ENCODE measurements at places on chromosomes 3 and 15.

DNA sequence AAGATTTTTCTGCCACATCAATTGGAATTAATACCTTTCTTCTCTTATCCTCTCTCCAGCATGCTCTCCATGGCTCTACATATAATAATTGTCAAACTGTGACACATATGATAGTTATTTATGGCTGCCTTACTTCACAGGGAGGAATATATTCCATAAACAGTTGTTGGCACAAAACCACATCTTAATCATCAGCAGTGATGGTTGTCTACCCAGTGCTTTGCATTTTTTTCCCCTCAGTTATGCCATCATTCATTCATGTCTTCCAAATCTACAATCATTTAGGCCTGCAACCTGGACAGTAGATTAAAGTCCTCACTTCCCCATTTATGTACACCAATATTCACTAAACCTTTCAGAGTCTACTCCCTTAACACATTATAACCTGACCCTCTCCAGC, 107.7 kb downstream of the THRB start:
- DNase-seq = no peak

GRCh38 chr3:124113485-124113884, 121.6 kb upstream of the ROPN1 start:
- DNase-seq = no peak

- DNase-seq = no peak
Measured at GRCh38 chr3:69724722-69725435, 14.4 kb upstream of the MITF start.

DNA sequence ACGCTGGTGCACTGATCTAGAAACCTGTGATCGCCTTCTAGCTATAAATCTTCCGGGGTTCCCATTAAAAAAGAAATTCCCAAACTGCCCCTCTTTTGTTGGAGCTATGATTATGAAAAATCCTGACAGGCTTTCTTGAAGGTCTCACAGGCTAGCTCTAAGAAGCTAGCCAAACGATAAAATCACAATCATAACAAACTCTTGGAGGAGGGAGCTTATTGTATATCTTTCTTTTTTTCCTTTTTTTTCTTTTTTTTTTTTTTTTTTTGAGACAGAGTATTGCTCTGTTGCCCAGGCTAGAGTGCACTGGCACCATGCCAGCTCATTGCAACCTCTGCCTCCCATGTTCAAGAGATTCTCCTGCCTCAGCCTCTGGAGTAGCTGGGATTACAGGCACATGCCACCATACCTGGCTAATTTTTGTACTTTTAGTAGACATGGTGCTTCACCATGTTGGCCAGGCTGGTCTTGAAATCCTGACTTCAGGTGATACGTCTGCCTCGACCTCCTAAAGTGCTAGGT, 72.0 kb downstream of the MYO1E start:
- DNase-seq = no peak

DNA sequence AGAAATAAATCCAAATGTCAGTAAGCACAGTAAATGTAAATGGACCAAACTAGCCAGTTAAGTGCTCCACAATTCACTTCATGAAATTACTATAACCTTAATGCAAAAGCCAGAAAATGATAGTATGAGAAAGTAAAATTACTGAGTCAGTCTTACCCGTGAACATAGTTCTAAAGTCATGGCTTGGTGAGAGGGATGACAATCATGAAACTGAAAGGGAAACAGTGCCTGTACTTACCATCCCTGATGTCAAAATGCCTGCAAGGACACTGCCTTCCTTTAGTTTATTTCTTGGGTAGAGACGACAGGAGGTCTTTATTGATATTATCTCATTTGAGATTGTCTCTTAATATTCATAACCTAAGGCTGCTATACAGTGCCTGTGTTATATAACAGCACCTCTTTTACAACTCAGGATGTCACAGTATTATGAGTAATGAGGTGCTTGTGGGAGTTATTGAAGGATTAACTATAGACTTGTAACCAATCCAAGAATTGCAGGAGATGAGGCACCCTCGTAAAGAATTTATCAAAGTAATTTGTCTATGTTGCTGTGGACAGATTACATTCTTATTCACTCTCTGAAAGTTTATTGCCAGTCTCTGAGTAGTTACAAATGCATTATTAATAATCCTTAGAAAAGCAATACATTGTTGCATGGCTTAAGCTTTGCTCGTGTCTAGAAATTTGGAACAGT, 142.9 kb upstream of the BFSP2 start:
- no peak for DNase-seq

- no peak for DNase-seq
Measured at GRCh38 chr3:108755686-108756085, 1.5 kb downstream of the RETNLB start.

DNA sequence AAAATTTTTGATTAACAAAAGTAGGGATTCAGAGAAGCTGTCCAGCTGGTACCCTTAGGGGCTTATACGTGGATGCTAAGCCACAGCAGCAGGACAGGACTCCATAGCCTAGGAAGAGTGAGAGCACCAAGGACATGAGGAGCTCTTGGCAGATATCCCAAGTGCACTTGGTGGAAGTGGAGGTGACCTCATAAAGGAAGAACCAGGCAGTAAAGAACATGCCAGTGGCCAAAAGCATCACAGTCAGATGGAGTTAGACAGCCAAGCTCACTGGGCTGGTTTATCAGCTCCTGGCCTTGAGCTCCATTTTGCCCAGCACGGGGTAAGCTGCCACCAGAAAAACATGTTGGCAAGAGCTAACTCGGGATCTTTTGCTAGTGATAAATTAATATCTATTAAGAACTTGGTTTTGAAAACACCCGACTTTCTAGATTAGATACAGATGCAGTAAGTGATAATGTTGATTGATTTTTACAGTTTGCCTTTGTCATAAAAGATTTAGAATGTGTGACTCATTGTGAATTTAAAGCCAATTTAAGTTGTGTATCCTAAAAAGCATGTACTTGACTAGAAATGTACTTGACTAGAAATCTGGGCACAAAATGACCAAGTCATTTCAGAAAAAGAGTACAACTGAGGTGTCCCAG, 108.0 kb downstream of the CMSS1 start:
- peak; percentile 80 for DNase-seq
